Activated CD4-positive, CD25-positive, alpha-beta regulatory T cell treated with anti-CD3 and anti-CD28 coated beads, Interleukin-2, amount 50 U/mL, for 24 hours (primary cell): ENCODE measurements at places on chromosomes 16 and 17.

- ATAC-seq: no peak
These were observed 8.3 kb upstream of the CENPT start for GRCh38 chr16:67855789-67856188.

DNA sequence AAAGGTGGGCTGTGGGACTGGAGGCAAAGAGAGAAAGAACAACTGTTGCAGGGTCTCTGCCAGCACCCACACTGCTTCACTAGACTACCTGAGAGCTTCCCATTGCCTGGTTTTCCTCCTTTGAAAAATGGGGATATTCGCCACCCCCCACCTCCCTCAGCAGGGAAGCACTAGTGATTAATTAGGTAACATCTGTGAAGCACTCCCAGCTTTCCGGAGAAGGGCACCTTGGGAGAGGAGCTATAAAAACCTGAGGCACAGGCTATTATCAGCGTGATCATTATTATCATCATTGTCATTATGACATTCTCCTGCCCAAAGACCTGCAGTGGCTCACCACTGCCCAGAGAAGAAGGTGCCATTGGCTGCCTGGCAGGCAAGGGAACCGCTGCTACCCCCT is 83.5 kb downstream of the XYLT1 start:
- no peak for ATAC-seq

GRCh38 chr16:28182183-28182582 is 29.6 kb downstream of the XPO6 start:
- peak; percentile 97 for ATAC-seq

- ATAC-seq: no peak
These were observed 85.4 kb downstream of the IRX3 start for GRCh38 chr16:54201200-54201599.

GRCh38 chr17:10120749-10121148 is 77.7 kb downstream of the GAS7 start:
- ATAC-seq: no peak

GRCh38 chr17:8337802-8338752 is 1.6 kb upstream of the ODF4 start:
- no peak for ATAC-seq

- ATAC-seq: no peak
These were observed 47.2 kb downstream of the YPEL2 start for GRCh38 chr17:59378675-59379074.

DNA sequence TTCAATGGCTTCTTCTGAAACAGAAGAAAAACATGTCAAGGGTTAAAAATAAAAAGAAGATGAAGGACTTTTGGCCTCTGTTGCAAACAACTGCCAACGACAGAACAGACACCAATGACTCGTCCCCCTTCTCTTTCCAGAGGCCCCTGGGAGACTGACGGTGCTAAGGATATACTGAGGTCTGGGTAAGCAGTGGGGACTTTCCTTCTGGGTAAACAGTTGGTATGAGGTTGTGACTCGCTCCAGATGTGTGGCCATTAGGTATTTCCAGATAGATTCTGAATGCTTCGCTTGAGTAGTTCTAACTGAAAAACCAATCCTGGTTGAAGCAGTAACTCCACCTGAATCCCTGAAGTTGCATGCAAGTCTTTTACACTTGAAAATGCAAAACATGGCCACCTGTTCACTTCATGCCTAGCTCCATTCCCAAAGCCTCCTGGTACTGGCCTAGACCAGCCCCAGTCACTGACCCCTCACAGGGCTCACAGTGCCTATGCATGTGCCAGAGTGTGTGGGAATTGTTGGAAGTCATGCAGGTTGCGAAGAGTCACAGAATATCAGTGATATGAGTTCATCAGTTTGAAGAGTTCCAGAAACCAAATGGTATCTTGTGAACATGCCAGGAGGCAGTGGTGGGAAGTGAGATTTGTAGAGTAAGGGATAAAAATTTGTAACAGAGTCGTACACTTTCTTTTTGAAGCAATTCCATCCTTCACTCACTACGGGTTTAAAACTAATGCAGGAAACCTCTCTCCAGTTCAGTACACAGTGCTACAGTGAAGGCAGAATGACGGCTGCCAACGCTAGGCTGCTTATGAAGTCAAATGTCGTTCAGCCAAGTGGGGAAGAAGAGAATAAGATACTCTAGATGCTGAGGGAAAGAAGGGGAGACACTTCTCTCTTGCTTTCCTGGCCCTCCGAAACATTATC is 217.8 kb downstream of the ZFHX3 start:
- no peak for ATAC-seq

GRCh38 chr17:47822785-47823184 is 1.2 kb upstream of the OSBPL7 start:
- ATAC-seq: no peak

GRCh38 chr17:30347488-30347887 is 13.6 kb upstream of the TMIGD1 start:
- no peak for ATAC-seq

DNA sequence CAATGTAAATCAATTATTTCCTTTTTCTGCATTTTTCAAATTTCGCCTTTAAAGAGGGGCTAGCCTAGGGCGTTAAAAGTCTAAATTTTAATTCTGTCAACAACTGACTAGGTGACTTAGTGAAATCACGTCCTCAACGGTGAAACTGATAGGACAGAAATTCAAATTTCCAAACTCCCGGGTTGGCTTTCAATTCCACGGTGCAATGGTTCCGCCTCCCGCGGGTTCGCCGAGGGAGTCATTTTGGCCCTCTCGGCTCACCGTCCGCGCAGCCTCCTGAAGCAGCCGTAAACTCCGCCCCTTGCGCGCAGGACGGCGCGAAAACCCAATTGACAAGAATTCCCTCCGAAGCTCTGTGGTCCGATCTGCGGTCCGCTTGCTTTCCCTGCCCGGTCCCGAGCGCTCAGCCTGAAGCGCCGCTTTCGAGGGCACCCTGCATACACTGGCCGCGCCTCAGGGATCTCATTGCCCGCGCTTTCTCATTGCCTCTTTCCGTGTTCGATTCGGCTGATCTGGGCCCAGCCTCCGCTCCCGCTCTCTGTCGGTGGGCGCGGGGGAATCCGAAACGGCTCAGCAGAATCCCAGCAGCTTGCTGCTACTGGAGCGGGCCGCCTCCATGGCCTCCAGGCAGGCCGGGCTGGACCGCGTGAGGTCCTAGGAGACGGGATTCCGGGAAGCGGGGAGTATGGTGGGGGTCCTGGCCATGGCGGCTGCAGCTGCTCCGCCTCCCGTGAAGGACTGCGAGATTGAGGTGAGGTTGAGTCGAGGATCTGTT is at the start of gene ATAD5:
Gene ATAD5 (plus strand): TSS at position 304 of the 775 bp plus-strand sequence. CDS start 382 bp downstream, at position 686.
- ATAC-seq: peak; percentile 95

GRCh38 chr17:34291721-34292348 is 6.3 kb downstream of the CCL11 start:
- ATAC-seq: no peak
